ENCODE measurements at places on chromosomes 3 and 15.

DNA sequence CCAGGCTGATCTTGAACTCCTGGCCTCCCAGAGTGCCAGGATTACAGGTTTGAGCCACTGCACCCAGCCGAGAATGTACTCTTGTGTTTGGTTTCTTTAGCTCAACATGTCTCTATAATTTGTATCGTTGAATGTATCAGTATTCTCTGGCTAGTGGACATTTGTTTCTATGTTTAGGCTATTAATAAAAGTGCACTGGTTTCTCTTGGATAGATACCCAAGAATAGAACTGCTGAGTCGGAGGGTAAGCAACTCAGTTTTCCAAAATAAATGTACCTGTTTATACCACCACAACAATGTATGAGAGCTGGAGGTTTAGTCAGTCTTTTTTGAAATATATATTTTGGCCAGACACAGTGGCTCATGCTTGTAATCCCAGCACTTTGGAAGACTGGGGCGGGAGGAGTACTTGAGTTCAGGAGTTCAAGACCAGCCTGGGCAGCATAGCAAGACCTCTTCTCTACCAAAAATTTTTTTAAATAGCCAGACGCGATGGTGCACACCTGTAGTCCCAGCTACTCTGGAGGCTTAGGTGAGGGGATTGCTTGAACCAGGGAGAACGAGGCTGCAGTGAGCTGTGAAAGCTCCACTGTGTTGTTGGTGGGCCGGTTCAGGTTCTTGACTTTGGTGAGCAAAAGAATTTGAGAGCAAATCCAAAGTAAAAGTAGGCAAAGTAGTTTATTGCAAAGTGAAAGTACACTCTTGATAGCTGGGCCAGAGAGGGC lies 7.7 kb upstream of the IVD start:
- no peak for DNase-seq

DNA sequence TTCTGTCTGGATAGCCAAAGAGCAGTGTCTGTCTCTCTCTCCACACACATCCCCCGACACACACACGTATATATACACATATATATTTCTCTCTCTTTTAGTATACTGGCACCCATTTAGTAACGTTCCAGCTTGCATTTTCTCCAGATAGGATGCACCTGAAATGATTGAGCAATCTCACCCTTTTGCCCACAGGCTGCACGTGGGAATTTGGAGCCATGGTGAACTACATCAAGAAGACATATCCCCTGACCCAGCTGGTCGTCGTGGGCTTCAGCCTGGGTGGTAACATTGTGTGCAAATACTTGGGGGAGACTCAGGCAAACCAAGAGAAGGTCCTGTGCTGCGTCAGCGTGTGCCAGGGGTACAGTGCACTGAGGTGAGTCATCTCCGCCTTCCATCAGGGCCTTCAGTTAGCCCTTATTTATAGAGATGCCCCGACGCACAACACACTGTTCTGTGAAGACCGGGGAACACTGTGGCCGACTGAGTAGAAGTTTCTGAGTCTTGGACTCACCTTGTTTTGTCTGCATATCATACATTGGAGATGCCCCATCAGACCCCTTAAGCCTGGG lies 45.7 kb downstream of the RLBP1 start:
- DNase-seq: no peak

DNA sequence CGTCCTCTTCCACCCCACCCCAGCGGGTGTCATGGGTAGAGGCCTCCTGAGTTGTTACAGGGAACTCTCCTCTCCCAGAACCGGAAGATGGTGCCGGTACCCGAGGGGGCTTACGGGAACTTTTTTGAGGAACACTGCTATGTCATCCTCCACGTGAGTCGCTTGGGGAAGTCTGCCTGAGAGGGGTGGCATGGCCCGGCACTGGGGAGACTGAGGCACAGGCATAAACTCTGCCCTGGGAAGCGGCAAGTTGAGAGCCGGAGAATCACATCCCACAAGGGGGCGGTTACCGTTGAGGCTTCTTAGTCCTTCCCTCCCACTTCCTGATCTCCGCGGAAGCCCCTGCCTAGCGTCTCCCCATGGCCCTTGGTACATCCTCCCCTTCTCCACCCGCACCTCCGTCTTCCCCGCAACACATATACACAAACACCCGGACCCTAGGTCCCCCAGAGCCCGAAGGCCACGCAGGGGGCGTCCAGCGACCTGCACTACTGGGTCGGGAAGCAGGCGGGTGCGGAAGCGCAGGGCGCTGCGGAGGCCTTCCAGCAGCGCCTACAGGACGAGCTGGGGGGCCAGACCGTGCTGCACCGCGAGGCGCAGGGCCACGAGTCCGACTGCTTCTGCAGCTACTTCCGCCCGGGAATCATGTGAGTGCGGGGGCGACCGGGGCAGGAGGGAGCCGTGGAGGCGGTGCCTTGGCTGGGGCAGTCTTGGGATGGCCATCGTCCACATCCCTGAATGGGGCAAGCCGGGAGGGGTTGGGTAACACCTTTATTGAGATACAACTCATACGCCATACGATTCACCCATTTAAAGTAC lies 3.4 kb downstream of the VILL start:
- peak; percentile 59 for DNase-seq

DNA sequence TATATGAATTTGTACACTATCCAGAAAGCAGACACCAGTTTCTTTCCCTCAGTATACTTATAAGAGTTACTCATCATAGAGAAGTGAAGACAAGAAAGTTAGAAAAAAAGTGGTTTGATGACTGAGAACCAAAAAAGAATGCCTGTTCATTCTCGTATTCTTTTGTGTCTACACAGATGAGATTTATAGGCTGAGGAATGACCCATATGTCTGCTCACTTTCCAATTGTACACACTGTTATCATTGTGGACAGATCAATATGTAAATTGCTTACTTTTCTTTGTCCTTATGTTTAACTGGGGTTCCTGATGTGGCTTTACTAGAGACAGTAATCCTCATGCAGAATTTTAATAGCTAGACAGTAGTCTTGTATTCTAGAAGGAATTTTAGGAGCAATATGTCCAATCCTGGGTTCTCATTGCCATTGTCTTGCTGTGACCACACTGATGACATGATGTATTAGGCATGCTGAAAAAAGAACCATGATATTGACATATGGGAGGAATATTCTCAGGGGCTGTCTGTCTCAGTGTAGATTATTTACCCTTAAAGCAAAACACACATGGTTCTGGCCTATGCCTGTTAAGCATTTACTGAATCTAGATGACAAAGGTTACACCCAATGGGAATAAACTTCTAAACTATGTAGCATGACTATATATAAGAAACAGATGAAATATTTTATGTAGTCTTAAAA lies 669.7 kb downstream of the ROBO1 start:
- no peak for DNase-seq

DNA sequence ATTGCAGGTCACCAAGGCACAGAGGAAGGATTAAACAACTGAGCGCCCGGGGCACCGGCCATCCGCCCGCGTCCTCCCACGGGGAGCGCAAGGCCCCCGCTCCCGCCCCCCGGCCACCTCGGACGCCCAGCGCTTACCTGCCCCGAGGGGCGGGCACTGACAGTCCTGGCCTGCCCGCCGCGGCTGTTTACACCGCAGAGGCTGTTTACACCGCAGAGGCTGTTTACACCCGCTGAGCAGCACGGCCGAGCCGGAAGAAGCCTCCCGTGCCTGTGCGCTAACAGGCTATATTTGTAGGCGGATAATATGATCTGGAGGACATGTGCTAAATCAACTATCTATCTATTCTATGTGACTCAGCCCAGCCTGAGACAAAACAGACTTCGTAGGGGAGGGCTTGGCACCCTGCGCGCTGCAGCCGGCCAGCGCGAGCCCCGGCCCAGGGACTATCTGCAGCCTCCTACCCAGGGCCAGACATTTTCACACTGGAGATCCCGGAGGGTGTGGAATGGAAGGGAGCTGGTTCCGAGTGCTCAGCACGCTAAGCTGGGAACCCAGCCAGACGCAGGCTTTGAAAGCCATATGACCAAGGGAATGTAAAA lies at the start of gene LRRC2:
Gene LRRC2, minus strand, starts transcription at position 263 of the 602 bp plus-strand sequence. CDS start 14,711 bp downstream, outside the sequence.
- DNase-seq: peak; percentile 30

- no peak for DNase-seq
Measured at GRCh38 chr15:101232677-101233076, 19.2 kb downstream of the CHSY1 start.

Data from GM12891 (cell line).